Activated naive CD8-positive, alpha-beta T cell treated with anti-CD3 and anti-CD28 coated beads for 36 hours (primary cell): ENCODE measurements at places on chromosomes 12 and 14.

GRCh38 chr12:14260011-14260993 lies 105.2 kb upstream of the ATF7IP start:
- no peak for DNase-seq

DNA sequence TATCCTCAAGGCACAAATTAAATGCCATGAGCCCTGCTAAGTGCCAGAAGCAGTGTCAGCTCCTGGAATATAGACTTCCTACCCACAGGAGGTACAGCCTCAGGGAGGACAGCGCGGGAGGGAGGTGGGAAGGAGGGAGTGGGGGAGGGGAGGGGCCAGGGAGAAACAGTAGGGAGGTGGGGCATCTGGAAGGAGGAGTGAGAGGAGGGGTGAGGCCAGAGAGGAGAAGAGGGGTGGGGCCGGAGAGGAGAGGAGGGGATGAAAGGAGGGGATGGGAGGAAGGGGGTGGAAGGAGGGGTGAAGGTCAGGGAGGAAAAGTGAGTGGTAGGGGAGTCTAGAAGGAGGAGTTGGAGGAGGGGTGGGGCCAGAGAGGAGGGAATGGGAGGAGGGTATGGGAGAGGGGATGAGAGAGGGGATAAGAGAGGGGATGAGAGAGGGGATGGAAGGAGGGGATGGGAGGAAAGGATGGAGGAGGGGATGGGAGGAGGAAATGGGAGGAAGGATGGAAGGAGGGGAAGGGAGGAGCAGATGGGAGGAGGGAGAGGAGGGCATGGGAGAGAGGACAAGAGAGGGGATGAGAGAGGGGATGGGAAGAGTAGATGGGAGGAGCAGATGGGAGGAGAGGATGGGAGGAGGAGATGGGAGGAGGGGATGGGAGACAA lies 9.2 kb upstream of the CCDC197 start:
- DNase-seq, result no peak

DNA sequence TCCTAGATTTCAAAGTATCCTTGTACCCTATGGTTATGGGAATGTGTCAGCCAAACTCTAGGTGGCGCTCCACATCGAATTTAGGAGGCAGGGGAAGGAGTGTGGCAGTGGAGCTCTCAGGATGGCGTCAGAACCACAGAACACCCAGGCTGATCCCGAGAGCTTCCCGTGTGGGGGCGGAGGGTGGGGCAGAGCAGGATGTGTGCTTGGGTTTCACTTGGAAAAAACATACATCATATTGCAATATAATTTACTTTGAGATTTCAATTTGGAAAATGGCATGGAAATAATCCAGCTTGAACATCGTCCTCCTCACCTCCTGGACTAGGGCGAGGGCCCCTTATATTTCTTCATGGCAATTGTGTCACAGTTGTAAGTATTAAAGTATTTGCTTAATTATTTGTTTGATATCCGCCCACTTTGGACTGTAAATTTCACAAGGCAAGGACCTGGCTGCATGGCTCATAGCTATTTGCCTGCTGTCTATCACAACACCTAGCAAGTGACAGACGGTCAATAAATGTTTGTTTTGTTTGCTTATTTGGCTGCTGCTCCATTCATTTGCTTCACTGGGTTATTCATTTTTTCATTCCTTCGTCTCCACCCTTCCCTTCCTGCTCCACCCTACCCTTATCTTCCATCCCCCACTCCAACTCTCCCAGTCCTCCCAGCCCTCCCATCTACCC lies 221.5 kb upstream of the HMGA2 start:
- DNase-seq, result peak; percentile 38

- DNase-seq, result no peak
Observed at GRCh38 chr14:30757082-30757481, 117.3 kb upstream of the COCH start.
